ENCODE measurements at places on chromosomes 16 and 17.

- no peak for DNase-seq
These were observed 27.9 kb downstream of the RPRML start for GRCh38 chr17:46950997-46951621.

- DNase-seq = no peak
These were observed 1.7 kb downstream of the BEAN1 start for GRCh38 chr16:66428682-66429251.

GRCh38 chr17:36773039-36773438, 164.2 kb upstream of the LHX1 start:
- no peak for DNase-seq

- no peak for DNase-seq
These were observed 29.7 kb upstream of the NSRP1 start for GRCh38 chr17:30086896-30087295.

DNA sequence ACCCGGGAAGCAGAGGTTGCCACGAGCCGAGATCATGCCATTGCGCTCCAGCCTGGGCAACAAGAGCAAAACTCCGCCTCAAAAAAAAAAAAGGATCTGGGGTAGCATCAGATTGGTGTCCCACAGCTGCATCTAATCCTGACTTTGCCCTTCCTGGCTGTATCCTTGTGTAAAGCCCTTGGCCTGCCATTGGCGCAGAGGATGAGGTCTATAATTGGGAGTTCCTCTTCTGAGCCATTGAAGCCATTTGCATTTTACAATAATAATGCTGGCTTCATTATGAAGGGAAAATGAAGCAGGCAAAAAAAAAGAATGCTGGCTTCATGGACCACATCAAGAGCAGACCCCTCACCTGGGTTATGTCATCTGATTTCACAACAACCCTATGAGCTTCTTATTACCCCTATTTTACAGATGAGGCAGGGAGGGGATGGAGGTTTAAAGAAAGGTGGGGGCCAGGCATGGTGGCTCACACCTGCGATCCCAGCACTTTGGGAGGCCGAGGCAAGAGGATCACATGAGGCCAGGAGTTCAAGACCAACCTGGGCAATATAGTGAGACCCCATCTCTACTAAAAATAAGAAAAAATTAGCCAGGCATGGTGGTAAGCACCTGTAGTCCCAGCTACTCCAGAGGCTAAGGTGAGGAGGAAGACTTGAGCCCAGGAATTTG, 1.2 kb upstream of the LITAFD start:
- DNase-seq = no peak

DNA sequence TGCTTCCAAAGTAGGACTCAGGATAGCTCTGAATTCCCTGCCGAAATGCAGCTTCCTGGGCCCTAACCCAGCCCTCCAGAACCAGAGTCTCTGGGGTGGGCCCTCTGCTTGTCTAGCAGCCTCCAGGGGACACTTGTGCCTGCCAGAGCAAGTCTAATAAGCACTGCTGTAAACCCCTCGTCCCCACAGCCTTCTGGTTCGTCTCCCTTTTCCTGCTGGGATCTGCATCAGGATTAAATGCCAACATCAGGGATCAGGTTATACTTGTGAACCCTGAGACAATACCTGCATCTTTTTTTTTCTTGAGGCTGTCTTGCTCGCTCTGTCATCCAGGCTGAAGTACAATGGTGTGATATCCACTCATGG, 282.0 kb downstream of the SEC14L1 start:
- no peak for DNase-seq

DNA sequence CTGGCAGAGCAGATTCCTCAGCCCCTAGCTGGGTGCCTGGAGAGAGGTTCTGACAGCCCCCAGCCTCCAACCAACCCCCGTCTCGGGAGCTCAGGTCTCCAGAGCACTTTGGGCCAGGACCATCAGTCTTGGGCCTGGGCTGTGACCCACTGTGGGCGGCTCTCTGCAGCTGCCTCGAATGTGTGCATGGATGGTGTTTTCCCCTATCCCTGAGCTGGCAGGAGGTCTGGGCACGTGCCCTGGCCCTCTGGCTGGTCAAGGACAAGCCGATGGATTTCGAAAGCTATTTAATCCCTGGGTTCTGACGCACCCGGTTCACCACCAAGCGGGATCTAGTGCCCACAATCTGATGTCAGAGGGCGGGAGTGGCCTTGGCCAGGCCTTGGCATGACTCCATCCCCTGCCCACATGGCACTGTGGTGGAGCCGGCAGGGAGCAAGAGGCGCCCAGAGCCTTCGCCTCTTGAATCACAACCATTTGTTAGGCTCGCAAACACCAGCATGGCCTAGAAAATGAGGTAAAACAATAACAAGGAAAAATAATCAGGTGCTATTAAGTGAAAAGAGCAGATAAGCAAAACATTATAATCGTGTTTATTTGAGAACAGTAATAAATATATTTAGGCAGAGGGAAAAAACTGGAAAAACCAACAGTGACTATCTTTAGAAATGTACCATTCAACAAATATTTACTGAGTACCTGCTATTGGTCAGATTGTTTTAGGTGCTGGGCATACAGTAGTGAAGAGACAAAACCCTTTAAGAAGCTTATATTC, 69.3 kb upstream of the TOB1 start:
- DNase-seq = no peak

GRCh38 chr17:44004761-44005526, 522 bp downstream of the NAGS start:
- DNase-seq = no peak

DNA sequence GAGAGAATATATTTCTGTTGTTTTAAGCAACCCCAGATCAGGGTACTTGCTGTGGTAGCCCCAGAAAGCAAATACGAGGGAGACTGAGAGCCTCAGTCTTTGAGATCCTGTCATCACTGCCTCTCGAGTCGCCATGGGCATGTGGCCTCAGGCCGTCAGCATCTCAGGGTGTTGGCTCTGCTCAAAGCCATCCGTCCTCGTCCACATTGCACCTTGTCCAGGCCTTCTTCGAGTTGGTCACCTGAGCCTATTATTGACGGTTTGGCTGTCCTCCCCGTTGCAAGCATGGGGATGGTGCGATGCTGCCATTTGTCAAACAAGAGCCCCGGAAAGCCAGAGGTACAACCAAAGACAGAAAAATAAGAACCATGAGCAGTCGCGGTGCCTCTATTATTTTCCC, 136.9 kb downstream of the IRF8 start:
- DNase-seq = no peak

All from K562 (cell line).